ENCODE measurements at places on chromosomes 2 and 18.
A peak's percentile ranks its signal among the peaks of the same experiment; 100 is the strongest.

GRCh38 chr18:24104486-24104885 lies 34.4 kb upstream of the CABYR start:
- no peak for ATAC-seq

GRCh38 chr2:98608962-98609604 lies 694 bp downstream of the UNC50 start:
- peak; percentile 17 for ATAC-seq

DNA sequence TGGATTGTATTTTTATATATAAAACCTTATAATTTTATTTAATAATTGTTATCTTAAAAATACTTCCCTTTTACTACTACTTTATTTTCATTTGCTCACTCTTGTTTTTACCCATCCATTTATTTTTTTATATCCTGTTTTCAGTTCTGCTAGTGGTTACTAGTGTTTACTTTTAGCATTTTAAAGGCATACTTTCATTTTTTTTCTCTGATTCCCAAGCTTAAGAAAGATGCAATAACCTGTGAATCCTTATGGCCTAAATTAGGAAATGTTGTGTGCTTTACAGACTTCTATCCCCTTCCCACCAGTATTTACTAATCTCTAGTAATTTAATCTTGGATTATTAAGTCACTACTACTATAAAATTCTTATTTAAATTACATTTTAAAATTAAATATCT lies 140.0 kb downstream of the SMAD7 start:
- no peak for ATAC-seq

DNA sequence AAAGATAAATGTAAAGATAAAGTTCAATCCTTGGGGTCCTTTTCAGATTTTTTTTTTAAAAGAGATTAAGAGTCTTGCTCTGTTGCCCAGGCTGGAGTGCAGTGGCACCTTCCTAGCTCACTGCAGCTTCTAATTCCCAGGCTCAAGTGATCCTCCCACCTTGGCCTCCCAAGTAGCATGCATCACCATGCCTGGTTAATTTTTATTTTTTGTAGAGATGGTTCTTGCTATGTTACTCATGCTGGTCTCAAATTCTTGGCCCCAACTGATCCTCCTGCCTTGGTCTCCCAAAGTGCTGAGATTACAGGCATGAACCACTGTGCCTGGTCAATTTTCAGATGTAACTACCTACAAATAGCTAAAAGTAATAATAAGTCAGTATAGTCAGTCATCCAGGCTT lies 21.1 kb downstream of the NFE2L2 start:
- no peak for ATAC-seq

DNA sequence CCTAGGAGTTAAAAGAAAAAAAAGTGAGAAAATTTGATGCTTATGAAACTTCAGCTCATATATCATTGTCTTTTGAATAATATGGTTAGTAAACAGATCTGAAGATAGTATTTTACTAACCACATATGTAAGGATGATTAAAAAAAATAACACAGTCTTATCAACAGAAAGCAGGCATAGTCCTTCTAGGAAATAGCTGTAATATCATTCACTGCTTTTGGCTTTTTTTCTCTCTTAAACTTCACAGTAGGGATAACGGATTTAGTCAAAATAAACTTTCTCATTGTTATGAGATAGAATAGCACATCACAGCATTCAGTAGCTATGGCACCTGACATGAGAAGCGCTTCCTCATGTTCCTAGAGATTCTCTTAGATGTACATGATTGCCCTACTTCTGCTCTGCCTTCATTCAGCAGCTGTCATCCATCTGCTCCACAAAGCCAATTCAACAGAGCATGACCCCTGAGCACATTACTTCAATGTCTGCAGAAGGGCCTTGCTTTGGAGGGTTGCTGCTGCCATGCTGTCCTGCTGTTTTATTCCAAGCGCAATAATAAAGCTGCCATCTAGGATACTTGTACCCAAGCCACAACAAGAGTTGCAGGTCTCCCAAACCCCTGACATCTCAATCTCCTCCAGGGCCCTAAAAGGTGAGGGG lies 67.0 kb downstream of the TTC21B start:
- ATAC-seq, result no peak
